ENCODE measurements at places on chromosomes 7 and 10.

DNA sequence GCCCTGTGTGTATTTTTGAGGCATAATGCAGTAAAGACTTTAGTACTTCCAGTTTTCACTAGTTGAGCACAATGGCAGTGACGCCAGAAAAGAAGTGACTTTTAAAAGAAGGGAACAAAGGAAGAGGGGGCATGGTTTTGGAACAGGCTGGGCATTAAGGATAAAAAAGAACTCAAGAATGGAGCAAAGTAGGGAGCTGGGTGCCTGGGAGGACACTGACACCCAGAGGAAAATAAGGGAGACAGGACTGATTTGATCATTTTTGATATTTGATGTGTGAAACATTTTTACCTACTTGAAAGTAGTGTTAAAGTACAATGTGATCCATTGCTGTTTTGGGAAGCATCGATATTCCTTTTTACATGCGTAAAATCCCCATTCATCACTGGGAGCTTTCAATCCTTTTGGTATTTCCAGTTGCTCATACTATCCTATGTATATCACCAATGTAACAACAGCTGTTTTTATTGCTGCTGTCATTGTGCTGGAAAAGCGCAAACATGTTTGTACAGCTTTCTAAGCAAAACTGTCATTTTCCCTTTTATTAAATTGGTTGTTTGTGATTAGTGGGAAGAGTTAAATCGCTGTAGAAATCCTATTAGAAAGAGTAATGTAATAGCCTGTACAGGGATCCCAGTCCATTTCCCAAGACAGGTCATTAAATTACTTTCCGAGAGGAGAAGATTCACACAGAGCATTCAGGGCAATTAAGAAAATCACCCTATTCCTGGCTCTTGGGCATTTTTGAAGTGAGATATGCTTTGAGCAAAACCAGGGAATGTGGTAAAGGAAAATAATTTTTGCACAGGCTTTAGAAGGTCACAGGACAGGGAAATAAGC lies 85.2 kb downstream of the ADAM12 start:
- DNase-seq, result no peak

DNA sequence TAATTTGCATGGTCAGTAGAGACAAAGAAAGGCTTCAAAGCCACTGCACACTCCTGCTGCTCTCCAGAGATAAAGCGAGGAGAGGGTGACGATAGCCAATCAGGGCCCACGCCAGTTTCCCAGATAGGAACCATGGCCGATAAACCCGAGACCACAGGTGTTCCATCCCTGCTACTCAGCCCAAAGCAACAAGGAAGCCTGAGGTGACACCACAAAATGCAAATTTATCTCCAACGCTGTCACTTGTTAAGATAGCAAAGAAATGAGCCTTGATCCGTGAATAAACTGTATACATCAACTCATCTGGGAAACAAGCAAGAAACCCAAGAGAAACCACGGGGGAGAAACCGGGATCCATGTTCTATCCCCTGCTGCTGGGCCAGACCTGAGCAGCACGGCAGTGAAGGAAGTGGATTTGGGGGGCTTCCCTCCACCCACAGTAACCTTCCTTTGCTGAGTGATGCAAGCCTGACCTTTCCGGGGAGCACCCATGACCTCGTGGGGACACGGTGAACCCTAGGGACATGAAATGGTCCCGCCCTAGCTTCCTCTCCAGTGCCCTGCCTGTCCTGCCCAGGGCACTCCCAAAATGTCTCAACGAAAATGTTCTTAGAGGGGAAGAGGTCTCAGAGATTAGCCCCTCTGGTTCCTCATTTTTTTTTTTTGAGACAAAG lies 164.6 kb downstream of the PTPRN2 start:
- no peak for DNase-seq

DNA sequence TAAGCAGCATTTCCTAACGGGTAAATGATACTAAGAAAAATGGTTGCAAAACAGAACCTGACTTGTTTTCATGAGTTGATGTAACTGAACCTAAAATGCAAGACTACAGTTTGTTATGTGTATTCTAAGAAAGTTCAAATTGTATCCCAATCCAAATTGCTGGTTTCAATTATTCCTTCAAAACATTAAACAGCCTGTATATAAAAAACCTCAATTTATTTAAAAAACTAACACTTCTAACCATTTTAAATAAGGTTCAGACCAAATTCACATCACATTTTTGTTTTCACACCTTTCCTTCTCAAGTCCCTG lies 80.9 kb downstream of the LRRC17 start:
- no peak for DNase-seq

DNA sequence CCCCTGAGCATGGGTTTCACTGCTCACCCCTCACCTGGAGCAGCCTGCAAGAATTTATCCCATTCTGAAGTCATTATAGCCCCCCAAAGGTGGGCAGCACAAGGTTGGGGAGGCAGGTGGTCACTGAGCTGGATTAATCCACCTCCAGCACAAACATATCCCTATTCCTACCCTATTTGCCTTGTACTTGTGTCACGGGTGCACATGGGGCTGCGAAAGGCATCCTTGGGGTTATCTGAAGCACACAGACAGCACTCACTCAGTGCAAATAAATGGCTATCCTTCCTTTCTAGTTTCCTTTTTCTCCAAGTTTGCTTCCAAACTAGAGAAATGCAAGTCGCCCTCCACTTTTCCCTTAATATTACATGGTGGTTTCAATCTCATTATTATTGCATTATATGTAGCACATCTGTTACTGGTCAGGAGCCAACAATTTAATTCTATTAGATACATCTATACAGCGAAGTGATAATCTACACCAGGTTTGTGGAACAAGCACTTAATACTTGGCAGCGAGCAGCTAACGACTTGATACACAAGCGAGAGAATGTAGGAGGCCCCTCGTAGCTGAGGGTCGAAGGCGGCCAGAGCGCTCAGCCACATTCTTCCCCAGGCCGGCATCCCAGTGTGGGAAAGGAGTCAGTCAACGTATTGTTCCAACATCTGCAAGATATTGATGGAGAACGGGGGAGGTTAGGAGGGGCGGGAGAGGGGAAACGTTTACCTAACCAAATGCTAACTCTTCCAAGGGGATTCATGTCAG lies 121.3 kb upstream of the HABP2 start:
- no peak for DNase-seq
